ENCODE measurements at places on chromosomes 1 and 21.

DNA sequence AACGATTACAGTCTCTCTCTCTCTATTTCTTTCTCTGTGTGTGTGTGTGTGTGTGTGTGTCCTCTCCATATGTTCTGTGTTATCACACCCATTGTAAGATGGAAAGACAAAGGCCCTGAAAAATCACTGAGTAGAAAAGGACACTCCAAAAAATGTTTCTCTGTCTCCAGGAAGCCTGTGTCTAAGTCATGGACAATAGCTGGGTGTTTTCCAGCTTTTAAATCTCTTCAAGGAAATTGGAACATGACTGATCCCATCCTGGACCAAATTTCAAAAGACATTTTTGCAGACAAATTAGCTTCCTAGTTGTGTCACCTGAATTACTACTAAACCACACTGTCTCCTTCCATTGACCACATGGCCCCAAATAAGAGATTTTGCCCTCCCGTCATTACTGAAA is 31.0 kb upstream of the LMX1A start:
- DNase-seq: no peak

DNA sequence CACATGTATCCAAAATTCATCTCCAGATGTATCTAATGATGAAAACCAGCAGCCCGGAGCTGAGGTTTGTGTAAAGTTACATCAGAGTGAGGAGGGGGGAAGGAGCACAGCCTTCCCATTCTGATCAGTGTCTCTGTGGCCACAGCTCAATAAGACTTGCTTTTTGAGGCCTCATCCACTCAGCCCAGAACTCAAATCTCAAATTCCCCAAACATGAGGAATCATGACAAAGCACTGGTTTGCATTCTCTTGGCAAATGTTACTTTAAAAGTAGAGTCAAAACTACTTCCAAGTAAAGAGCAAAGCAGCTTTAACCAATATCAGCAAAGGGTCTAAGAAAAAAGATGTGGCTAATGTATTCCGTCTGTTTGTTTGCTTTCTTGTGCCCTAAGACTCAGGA is 30.9 kb downstream of the CCN1 start:
- DNase-seq: no peak

- no peak for DNase-seq
Measured at GRCh38 chr1:76770979-76771378, 96.3 kb upstream of the ST6GALNAC5 start.

- DNase-seq: no peak
Measured at GRCh38 chr1:117205368-117205767, 5.4 kb downstream of the VTCN1 start.

DNA sequence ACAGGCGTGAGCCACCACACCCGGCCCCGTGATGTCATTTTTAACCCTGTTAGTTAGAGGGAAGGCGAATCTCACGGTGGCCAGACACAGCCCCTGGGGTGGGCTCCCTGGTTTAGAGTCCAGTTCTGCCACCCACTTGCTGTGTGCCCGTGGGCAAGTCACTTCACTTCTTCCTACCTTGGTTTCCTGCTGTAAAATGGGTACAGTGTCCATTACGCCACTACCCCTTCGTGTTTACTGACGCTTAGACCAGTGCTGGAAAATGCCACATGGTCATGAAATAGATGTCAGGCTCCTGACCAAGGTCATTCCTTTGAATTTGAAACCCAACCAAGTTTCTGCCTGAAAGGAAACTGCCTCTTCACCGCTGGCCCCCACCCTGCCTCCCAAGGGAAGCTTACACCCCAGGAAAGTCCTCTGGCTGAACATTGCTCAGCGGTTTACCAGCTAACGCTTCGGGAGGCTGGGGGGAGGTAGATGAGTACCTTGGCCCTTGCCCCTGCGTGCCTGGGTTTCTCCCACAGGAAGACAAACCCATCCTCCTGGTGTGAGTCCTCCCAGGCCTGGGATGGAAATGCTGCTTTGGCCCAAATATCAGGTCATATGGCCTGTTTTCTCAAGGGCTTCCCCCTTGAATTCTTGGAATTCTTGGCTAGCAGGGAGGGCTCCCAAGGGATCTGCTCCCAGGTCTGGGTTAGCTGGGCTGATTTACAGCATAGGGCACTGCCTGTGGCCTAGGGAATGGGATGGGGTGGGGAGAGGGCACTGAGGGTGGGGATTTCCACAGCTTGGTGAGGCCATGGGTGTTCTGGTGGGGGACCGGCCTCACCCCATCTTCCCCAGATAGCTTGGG is 7.6 kb upstream of the AADACL4 start:
- no peak for DNase-seq
